M059J (cell line): ENCODE measurements at places on chromosomes 2 and 18. TPM values are rescaled to one million over a fixed set of nuclear protein-coding genes. Genes with fewer than 3 reads are reported as not detected.

The TUBB6 gene
- 207 and 350 TPM in 2 replicates for total RNA-seq

The ANO7 gene
- total RNA-seq: 0.62 and 0.76 TPM in 2 replicates

The GLI2 gene
- total RNA-seq: 0.76 and 4.3 TPM in 2 replicates

The TMEFF2 gene
- total RNA-seq: 0.12 and 0.34 TPM in 2 replicates

DNA sequence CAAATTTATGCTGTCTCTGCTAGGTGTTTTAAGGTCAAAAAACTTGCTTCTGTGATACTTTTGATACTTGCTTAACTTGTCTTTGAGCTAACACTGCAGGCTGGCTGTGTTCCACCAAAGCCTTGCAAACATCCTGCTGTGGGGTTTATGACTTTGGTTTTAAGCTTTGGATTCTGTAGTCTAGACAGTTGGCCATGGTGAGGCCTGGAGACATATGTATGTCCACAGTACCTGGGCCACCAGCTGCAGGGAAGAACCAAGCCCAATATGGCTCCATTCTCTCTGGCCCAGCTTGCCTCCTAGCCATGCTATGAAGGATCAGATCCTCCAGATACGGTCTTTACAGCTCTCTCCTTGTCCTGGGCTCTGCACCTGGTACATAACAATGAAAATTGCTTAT is 113.9 kb downstream of the INO80D start:
- DNase-seq: no peak

GRCh38 chr2:137947032-137947727 is 17.1 kb upstream of the HNMT start:
- DNase-seq: no peak

DNA sequence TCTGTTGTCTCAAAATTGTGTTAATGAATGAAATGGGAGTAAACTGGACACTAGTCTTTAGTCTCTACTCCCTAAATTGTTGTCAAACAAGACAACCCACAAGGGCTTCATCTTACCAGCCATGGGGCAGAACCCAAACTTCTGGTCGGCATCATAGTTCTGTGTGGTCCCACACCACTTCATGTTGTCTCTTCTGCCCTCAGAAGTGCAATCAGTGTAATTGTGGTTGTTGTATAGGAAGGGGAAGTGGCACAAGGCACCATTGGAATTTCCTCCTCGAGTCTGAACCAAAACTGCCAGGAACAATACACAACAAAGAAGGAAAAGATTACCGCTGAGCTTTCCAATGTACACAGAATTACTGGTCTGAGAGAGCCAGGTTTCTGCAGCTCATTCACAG is 12.6 kb downstream of the FN1 start:
- no peak for DNase-seq

DNA sequence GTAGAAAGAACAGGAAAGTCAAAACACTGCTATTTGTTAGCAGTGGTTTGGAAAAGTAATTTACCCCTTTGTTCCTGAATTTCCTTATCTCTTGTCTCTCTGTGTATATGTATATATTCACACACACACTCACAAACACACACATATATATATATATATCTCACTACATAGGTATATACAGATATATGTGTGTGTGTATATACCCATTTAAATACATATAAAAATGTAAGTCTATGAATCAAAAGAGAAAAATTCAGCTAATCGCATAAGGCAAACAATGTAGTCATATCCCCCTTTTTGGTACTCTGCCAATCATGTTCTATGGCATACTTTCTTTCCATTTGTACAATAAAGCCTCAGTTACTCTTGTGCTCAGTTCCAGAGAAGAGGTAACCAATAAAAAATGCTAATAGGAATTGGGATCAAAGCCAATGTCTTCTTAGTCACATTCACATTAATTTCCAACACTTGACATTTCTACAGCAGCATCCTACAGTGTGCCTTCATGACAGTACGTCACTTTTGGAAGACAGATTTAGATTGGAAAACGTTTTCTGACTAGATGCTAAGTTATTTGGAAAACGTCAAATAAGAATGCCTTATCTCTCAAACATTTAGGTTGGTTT is 94.6 kb downstream of the MC4R start:
- DNase-seq: peak; percentile 33

DNA sequence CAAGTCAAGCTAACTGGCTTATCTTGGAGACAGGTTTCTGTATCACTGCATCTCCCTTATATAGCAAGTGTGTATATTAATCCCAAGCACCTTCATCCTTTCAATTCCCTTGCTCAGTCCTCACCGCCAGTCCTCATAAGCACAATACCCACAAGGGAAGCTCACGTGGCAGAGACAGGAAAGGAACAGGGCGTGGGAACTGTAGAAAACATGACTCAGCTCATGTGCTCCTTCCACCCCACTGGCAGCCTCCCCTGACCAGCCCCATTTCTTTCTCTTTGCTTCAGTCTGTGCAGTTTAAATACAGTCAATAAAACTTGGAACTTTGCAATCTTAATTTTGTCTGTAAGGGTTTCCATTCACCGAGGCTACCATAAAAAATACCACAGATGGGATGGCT is 36.5 kb upstream of the CDH19 start:
- no peak for DNase-seq

GRCh38 chr18:31557446-31557845 is 34.2 kb upstream of the TTR start:
- no peak for DNase-seq

- DNase-seq: no peak
These were observed 12.8 kb upstream of the ONECUT2 start for GRCh38 chr18:57422313-57422872.

GRCh38 chr2:177346192-177346591 is 46.4 kb upstream of the AGPS start:
- DNase-seq: no peak

GRCh38 chr2:25252291-25253152 is 84.1 kb upstream of the POMC start:
- DNase-seq: peak; percentile 54

DNA sequence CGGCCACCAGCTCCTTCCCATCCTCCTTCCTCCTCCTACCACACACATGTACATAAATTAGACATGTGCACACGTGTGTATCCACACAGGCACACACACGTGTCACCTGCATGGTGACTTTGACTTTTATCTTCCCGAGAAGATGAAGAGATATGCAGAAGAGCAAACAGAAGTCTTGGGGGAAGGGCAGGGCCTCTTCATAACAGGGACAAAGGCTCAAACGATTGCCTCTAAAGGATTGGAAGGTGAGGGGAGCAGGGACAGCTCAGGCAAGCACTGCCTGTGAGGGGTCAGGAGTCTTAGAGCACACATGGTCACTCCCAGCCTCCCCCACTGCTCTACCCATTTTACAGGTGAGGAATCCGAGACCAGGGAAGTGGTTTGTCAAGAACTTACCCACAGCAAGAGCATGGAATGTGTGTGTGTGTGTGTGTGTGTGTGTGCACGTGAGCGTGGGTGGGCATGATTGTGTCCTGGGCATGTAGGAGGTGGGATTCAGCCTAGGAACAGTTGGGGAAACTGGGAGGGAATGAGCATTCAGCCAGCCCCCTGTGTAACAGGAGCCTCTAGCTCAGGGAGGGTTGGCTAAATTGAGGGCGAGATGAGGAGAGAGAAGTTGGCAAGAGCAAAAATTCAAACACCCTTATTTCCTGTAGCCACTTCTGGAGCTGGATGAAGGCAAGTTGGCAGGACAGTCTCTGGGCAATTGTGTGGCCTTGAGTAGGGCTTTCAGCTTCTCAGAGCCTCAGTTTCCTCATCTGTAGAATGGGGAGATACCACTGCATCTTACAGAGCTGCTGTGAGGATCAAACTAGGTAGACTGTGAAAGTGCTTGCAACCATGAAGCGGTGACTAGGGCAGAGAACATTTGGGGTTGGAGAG is 24.2 kb downstream of the CIB4 start:
- DNase-seq: no peak

GRCh38 chr2:7037340-7038333 is 120.4 kb downstream of the RNF144A start:
- peak; percentile 42 for DNase-seq

DNA sequence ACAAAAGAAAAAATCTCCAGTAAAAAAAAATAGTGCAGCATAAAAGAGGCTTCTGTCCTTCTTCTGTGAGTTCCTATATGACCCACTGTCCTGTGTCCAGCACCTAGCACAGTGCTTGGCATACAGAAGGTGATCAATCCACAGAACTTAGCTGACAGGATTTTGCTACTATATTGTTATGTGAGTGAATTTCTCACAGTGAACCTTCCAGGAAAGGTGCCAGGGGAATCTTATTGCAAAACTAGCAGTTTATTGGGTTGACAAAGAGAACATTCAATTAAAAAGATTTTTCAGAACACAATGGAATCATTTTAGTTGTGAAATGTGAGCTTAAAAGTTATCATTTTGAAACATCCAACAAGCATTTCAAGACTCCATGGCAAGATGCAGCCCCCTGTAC is 12.4 kb upstream of the TRIB2 start:
- no peak for DNase-seq

- DNase-seq: no peak
These were observed 122.7 kb downstream of the DNER start for GRCh38 chr2:229591611-229592010.

GRCh38 chr18:79851489-79851888 is 53.8 kb downstream of the KCNG2 start:
- no peak for DNase-seq

GRCh38 chr2:174138161-174138560 is 110.2 kb downstream of the OLA1 start:
- DNase-seq: no peak
